Activated CD8-positive, alpha-beta memory T cell treated with anti-CD3 and anti-CD28 coated beads for 1 hour (primary cell): ENCODE measurements at places on chromosomes 12 and 14.
A peak's percentile ranks its signal among the peaks of the same experiment; 100 is the strongest.

- DNase-seq, result no peak
Observed at GRCh38 chr14:59317798-59318505, 129.5 kb downstream of the DAAM1 start.

- peak; percentile 46 for DNase-seq
Observed at GRCh38 chr12:121530600-121531355, 50.0 kb downstream of the KDM2B start.

- no peak for DNase-seq
Observed at GRCh38 chr14:39452680-39453079, 20.4 kb upstream of the FBXO33 start.

DNA sequence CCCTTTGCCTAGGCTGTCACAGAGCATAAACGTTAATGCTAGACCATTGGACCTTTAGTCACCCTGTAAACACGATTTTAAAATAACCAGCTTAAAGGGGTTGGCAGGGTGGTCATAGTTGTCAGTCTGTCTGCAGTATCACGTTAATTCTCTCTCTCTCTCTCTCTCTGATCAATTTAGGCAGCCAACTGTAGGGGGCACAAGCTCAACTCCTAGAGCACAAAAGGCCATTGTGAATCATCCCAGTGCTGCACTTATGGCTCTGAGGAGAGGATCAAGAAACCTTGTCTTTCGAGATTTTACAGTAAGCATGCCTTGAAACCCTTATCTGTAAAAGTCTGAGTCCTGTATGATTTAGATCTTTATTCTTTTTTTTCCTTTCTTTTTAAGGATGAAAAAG lies 97.1 kb downstream of the SCAF11 start:
- no peak for DNase-seq

DNA sequence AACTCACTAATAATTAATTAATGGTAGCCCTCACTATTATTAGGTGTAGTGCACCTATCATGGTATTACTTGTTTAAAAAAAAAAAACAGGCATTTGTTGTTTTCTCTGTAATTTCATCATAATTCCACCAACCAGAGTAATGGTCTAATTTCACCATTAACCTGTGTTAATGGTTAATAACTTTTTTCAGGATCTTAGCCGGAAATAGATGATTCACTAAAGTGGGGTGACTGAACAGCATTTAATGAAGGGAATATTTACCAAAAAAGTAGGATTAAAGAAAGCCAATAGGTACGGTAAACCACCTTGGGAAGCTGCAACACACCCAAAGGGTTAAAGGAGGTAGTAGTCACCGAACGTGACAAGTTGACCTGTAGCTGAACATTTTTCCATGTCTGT lies 13.0 kb downstream of the ETFBKMT start:
- DNase-seq, result no peak

DNA sequence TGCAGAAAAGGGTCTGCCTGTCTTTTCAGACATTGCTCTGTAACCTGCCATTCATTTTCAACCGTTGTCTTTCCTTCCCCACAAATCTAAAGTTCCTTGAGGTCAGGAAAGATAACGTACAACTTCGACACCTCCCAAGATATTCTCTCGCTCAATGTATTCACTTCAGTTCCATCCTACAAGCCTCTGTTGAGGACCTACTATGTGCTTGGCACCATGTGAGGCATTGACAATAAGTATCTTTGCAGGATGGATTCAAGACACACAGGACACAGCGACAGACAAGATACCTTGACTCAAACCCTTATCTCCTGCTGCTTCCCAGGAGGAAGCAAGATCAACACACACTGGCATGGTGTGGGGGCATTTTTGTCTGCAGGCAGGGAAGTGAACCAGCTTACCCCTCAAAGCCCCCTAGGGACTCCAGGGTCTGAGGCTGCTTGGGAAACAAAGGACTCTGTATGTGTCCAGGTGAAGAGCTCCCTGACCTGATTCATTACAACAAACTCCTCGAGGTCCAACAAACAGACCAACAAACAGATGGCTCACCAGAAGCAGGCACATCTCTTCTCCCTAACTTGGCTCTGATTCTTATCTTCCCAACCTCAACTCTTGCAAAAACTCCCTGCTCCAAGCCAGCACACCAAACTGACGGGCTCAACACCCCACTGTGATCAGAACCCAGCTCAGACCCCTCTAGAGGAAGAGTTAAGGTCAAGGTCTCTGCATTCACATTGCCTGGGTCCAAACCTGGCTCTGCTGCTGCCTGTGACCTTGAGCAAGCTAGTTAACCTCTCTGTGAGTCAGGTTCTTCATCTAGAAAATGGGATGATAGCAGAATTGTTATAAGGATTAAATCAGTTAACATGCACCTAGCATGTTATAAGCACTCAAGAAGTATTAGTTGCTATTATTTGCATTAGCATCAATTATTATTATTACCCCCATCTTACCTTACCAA lies 6.3 kb downstream of the NUAK1 start:
- DNase-seq, result no peak

- DNase-seq, result no peak
Observed at GRCh38 chr12:107662484-107662883, 23.1 kb upstream of the PWP1 start.

DNA sequence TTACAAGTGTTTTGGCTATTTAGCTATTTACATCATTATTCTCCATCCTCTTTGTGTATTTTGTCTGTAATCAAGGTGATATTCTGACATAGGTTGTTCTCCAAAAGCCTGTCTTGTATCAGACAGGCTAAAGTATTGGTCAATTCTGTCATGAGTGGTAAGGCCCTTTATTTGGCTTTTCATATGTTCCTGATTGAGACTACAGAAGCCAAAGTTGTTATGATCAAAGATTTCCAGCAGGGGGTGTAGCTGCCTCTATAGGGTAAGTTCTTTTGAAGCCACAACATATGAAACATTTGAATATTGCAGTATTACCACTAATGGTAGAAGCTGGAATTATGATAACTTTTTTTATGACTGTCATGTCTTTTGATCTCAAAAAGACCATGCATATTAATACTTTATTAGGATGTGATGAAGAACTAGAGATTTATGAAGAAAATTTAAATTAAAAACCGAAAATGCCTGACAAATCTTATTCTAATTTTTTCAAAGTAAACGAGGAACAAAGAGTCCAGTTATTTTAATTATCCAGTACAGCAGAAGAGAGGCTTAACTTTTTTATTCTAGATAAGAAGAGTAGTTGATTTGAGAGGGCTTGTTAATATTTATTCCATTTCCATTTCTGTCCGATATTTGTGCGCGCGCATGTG lies 3.4 kb upstream of the ARHGAP5 start:
- DNase-seq, result no peak

GRCh38 chr12:104533134-104533533 lies 76.4 kb downstream of the CHST11 start:
- no peak for DNase-seq

DNA sequence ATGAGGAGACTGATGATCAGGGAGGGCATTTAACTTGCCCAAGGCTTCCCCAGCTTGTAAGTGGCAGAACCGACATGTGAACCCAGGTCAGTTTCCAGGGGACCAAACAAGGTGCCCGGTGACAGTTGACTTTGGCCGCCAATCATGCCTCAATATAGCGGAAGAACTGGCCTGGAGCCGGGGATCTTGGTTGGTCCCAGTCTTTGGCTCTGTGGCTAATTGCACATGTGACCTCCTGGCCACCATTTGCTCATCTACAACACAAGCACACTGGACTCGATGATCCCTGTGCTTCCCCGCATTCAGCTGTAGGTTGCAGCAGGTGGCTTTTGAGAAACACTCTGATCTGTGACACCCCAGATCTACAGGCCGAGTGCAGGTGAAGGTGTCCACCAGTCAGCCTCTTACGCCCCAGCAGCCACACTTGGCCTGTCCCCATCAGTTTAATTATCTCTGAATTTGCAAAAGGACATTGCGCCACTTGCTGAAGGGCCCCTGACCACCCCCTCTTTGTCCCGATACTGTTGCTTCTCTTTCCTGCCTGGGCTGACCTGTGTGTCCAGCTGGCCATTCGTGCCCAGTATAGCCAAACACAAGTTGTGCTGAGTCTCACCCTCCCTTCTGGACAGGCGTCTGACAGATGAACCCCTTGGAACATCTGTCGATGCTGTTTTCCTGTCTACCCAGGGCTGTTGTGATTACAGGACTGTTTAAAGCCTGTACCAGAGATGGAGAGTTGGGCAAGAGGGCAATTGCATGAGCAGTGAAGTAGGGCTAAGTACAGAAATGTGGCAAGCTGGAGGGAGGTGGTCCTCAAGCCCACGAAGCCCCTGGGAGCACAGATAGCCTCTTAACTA lies 14.1 kb downstream of the ACACB start:
- DNase-seq, result no peak

GRCh38 chr12:115035535-115036107 lies 351.6 kb upstream of the TBX3 start:
- no peak for DNase-seq

DNA sequence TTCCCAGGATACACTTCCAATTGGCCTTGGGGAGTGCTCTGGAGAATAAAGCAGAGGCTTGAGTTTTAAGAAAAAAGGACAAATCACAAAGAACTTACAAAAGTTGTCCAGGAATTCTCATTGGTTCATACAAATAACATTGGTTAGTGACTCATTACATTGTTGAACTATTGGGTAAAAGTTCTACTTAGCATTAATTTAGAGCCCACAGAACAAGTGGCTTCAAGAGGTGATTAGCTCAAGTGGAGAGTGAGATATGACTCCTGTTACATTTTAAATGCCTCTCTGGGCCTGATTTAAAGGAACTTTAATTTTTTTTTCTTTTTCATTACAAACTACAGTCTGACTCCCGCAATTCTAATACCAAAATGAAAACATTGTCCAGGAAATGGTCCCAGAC lies 72.9 kb downstream of the ASCL4 start:
- DNase-seq, result no peak

DNA sequence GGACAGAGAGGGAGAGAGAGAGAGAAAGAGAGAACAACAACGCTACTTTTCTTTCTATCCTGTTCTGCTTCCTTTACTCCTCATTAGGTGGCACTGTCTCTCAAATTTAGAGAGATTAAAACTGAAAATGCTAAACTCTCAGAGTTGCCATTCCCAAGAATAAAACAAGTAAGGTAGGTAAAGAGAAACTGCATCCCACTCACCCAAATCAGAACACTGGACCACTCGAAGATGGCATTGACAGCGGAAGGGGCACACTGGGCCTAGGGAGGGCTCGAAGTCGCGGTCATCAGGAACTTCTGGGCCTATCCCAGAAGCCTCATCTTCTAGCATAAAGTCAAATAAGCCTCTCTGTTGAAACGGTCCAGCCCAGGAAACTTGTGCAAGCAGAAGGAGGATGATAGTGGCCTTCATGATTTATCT lies 4.5 kb downstream of the DCN start:
- DNase-seq, result no peak

DNA sequence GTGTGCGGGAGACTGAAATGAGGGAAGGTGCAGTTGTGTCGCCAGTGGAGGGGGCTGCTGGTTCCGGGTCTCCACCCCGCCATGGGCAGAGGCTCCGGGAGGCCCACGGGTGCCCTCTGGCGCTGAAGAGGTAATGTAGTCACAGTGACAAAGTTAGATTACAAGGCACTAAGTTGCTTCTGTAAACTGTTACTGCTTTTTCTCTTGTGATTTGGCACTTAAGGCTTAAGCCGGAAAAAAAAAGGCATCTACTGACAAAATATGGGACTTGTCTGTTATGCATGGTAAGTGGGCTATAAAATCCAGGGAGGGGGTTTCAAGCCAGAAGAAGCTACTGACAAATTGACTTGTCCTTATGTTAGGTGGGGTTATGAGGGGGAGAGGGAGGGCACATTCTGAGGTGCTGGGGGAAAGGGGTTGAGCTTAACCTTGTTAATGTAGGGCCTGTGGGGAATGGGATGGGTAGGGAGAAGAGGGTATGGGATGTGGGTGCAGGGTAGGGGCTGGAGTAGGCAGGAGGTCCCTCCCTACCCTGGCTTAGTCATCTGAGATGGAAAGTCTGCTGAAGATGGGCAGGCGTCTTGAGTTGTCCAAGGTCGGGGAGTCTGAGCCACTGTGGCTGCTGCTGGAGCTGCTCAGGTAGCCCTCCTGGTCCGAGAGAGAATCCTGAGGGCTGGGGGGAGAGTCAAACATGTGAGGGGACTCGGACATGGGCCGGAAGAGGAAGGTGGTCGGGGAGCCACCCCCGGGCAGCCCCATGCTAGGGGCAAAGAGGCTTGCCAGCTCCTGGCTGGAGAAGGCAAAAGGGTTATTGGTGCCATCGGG lies 3.7 kb downstream of the ZFP36L1 start:
- peak; percentile 77 for DNase-seq

DNA sequence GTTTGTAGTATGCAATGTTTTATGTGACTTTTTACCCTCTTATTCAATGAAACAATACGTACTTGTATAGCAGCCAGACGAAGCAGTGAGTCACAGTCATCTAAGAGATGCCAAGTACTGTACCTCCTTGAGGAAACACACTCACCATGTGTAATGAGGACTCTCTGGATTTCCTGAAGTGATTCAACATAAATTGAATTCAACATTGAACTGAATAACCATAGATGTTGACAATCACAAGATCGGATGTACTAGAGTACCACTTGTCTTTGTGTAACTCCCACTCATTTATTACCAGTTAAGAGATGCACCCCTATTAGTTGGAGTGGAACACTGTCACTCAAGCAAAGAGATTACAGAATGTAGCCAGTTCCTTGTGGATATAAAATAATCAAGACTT lies 175.2 kb upstream of the HMGA2 start:
- DNase-seq, result no peak

DNA sequence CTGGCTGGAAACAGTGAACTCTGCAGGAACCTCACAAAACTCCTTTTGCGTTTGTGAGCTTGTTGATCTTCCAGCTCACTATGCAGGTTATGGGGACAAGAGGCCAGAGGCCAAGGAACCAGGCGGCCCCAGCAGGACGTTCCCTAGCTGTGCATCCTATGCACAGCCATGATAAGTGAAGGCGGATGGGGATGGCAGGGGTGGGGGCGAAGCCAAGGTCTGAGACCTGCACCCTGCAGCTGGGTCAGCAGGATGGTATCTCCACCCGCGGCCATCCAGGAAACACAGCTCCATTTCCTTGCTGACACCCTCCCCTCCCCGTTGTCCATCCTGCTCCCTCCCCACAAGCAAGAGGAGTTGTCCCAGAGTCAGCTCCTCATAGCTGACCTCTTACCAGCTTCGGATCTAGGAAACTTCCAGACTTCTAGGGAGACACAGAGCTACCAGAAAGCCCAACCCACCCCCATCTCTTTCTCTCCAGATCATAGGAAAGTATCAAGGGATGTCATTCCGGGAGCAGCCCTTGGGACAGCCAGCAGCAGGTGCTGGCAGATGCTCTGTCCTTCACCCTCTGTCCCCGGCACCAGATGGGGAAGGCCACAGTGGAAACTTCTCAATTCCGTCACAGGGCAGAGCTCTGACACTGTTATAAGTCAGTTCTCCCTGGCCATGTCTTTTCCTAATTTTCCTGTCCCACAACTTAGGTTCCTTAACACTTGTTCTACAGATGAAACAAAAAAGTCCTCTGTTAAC lies 9.4 kb downstream of the ZBTB39 start:
- no peak for DNase-seq

GRCh38 chr12:127363392-127363791 lies 903.6 kb upstream of the TMEM132C start:
- DNase-seq, result no peak

GRCh38 chr12:113302886-113303640 lies 31.8 kb downstream of the SLC8B1 start:
- DNase-seq, result no peak

DNA sequence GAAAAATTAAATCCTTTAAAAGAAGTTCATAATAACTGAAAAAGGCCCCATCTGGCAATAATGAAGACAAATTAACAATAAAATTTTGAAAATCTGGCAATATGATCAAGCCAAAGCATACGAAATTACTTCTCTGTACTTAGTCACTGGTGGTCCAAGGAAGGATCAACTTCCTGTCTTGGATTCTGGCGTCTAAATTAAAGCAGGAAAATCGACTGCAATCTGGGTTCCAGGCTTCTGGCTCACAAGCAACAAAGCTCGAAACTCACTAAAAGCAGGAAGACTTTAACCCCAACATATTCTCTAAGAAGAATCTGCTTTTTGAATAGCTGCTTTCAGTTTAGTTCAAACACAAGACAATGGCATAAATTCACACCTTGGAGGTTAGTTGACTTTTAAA lies 49.7 kb downstream of the LRIG3 start:
- DNase-seq, result no peak
